ENCODE measurements at places on chromosomes 12 and 14. TPM values are rescaled to one million over a fixed set of nuclear protein-coding genes. Genes with fewer than 3 reads are reported as not detected.

ZFYVE1 gene
- 20.8 TPM for total RNA-seq

DNA sequence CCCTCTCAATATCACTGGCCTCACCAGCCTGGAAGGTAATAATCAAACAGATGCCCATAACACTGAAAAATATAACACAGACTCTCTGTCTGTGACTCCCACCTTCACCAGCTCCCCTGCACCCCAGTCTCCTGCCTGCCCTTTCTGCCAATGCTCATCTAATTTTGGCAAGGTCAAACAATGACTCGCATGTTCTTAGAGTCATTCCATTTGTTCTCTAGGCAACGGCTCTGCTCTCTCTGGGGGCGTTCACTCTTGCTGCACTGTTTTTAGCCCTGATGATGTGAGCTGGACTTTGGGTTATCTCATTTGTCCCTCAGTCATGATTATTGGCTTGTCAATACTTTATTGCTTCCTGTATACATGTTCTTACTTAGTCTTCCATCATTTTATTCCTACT is 691.8 kb downstream of the FLRT2 start:
- no peak for DNase-seq
- H3K4me3 ChIP-seq, result no peak overlapping the region
- no peak overlapping the region for H3K27ac ChIP-seq
- H3K36me3 ChIP-seq, result no peaks in the 10 kb centered on the region
- no peaks in the 10 kb centered on the region for H3K27me3 ChIP-seq
- H3K4me1 ChIP-seq, result no peaks in the 10 kb centered on the region

- no peak overlapping the region for H3K27ac ChIP-seq
- H3K4me1 ChIP-seq, result peaks cover 15% of the 10 kb centered on the region
- no peak for DNase-seq
- H3K4me3 ChIP-seq, result no peak overlapping the region
- no peaks in the 10 kb centered on the region for H3K27me3 ChIP-seq
These were observed 28.8 kb downstream of the CLMN start for GRCh38 chr14:95290871-95291431.

- H3K27ac ChIP-seq, result no peak overlapping the region
- no peak for DNase-seq
- no peaks in the 10 kb centered on the region for H3K36me3 ChIP-seq
- no peak overlapping the region for H3K4me3 ChIP-seq
- no peaks in the 10 kb centered on the region for H3K27me3 ChIP-seq
- H3K4me1 ChIP-seq, result no peaks in the 10 kb centered on the region
These were observed 154.9 kb downstream of the RASSF9 start for GRCh38 chr12:85681333-85681732.

- DNase-seq, result no peak
- H3K36me3 ChIP-seq, result no peaks in the 10 kb centered on the region
- H3K27ac ChIP-seq, result no peak overlapping the region
- peaks cover 14% of the 10 kb centered on the region for H3K4me1 ChIP-seq
- no peak overlapping the region for H3K4me3 ChIP-seq
- H3K27me3 ChIP-seq, result no peaks in the 10 kb centered on the region
These were observed 59.7 kb downstream of the SLC38A1 start for GRCh38 chr12:46209170-46209569.

GRCh38 chr12:119624966-119625365 is 31.4 kb downstream of the TMEM233 start:
- no peaks in the 10 kb centered on the region for H3K36me3 ChIP-seq
- DNase-seq, result no peak
- no peak overlapping the region for H3K27ac ChIP-seq
- no peaks in the 10 kb centered on the region for H3K27me3 ChIP-seq

- H3K4me1 ChIP-seq, result no peaks in the 10 kb centered on the region
- no peaks in the 10 kb centered on the region for H3K36me3 ChIP-seq
- H3K4me3 ChIP-seq, result no peak overlapping the region
These were observed 427.1 kb downstream of the RPS29 start for GRCh38 chr14:49159081-49159480.

Measured in tibial nerve (tissue), 4 donors.